ENCODE measurements at places on chromosomes 5 and 9. TPM values are rescaled to one million over a fixed set of nuclear protein-coding genes. Genes with fewer than 3 reads are reported as not detected.

PCDHA13 gene
- not detected for total RNA-seq

NSUN2 gene
- 57.9 TPM for total RNA-seq

OLFM1 gene
- 0.25 TPM for total RNA-seq

ALDOB gene
- not detected for total RNA-seq

ANKDD1B gene
- not detected for total RNA-seq

DBH gene
- not detected for total RNA-seq

NME5 gene
- 0.67 TPM for total RNA-seq

GRCh38 chr9:88949425-88949824 is 41.8 kb upstream of the S1PR3 start:
- no peak for DNase-seq
- no peak overlapping the region for H3K27ac ChIP-seq
- no peak overlapping the region for H3K4me3 ChIP-seq

DNA sequence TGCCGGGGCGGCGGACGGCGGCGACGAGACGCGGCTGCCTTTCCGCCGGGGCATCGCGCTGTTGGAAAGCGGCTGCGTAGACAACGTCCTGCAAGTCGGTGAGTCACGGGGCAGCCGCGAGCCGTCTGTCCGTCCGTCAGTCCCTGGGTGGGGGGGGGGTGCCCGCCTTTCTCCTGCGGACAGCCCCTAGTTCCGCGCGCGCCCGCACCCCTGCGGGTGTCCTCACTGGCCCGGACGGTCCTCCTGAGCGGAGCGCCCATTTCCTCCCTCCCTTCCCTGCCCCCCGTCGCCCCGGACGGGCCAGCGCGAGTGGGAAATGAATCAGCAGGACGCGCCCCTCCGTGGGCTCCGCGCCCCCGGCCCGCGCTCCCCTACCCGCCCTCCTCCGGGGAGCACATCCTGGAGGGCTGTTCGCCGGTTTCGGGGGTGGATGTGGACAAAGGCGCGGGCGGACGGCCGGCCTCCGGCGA is 828 bp downstream of the ZSWIM6 start:
- H3K4me1 ChIP-seq, result peaks cover 51% of the 10 kb centered on the region
- peak; percentile 52 for DNase-seq

DNA sequence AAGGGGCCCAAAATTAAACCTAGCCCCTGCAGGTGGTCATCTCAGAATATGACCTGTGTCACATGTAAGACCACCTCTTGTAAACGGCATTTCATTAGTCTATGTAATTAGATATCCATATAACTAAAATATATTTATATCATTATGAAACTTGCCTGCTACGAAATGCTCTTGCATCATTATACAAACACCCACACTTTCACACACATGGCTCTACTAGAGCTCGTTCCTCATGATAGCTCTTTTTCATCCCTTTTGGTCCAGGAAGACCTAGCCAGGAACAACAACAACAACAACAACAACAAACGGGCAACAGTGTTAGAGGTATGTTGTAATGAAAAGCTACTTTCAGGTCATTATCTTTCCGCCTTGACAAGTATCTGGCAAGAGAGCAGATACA is 58.6 kb downstream of the LHFPL2 start:
- H3K27me3 ChIP-seq, result no peaks in the 10 kb centered on the region
- peaks cover 12% of the 10 kb centered on the region for H3K36me3 ChIP-seq
- H3K4me1 ChIP-seq, result peaks cover 90% of the 10 kb centered on the region
- no peak overlapping the region for H3K4me3 ChIP-seq

- H3K4me1 ChIP-seq, result peaks cover 53% of the 10 kb centered on the region
- peak overlapping the region; percentile 18 for H3K4me3 ChIP-seq
- peak; percentile 66 for DNase-seq
These were observed 16.0 kb downstream of the ZNF462 start for GRCh38 chr9:106878934-106879333.

GRCh38 chr9:70814597-70814996 is 306.8 kb downstream of the TRPM3 start:
- no peak for DNase-seq
- peaks cover 2% of the 10 kb centered on the region for H3K27me3 ChIP-seq
- no peak overlapping the region for H3K4me3 ChIP-seq
- H3K27ac ChIP-seq, result no peak overlapping the region

DNA sequence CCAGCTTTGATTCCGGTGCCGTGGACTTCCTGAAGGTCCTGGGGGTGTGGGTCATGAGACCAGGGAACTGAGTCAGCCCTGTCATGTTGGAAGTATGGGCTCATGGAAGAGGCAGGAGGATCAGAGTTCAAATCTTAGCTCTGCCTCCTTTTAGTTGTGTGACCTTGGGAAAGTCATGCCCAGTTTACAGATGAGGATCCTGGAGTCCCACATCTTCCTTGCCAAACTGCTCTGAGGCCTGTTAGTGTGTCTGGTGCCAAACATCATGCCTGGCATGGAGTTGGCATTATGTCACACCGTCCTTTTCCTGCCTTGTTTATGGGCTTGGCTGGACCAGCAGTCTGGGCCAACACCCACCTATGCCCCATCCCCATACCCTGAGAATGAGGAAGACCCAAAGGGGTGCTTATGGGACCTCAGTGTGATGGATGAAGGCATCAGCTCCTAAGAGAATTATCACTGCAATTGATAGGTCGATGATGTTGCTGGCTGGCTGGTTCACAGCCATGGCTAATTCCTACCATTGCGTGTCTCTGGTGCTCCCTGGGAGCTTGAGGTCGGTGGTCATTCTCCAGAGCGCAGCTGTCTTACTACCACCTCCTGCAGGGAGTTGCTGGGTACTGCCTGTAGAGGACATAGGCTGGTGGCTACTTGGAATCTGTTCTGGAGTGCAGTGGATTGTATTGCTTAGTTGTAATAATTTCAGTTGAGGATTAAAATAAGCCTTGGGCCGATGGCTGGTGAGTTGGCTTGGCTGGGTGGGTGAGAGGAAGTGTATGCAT is 140.5 kb upstream of the PITX1 start:
- no peak overlapping the region for H3K4me3 ChIP-seq
- H3K36me3 ChIP-seq, result no peaks in the 10 kb centered on the region
- no peak for DNase-seq
- H3K4me1 ChIP-seq, result no peaks in the 10 kb centered on the region
- H3K27me3 ChIP-seq, result peaks cover 33% of the 10 kb centered on the region

DNA sequence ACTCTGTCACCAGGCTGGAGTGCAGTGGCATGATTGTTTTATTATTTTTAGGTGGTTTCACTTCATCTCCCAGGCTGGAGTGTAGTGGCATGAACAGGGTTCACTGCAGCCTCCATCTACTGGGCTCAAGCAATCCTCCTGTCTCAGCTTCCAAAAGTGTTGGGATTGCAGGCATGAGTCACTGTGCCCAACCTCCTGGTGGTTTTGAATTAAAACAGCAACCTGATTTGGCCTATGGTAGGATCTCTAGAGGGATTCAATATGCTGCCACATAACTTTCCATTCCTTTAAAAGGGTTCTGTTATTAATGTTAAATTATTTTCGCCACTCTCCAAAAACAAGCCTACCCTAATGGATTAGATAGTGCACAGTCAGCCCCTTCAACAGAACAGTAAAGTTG is 9.9 kb upstream of the HSPA4 start:
- DNase-seq, result peak; percentile 52
- no peak overlapping the region for H3K4me3 ChIP-seq
- H3K36me3 ChIP-seq, result no peaks in the 10 kb centered on the region
- H3K27me3 ChIP-seq, result no peaks in the 10 kb centered on the region

- DNase-seq, result no peak
- H3K4me1 ChIP-seq, result peaks cover 26% of the 10 kb centered on the region
- no peak overlapping the region for H3K4me3 ChIP-seq
- H3K36me3 ChIP-seq, result no peaks in the 10 kb centered on the region
These were observed 48.7 kb upstream of the CEMIP2 start for GRCh38 chr9:71816916-71817451.

DNA sequence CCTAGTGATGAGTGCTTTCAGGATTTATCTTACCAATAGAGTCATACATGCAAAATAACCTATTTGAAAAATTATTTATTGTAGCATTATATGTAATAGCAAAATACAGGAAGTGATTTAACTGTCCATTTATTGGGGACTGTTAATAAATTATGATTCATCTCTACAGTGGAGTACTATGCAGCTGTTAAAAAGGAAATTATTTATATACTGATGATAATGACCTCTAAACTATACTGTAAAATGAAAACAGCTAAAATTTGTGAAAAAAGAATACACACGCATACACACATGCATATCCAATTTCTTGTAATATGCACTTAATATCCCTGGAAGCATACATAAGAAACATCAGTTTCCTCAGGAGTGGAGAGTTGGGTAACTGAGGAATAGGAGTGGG is 58.0 kb upstream of the PALM2AKAP2 start:
- peaks cover 3% of the 10 kb centered on the region for H3K27me3 ChIP-seq
- no peak overlapping the region for H3K27ac ChIP-seq
- no peak for DNase-seq
- H3K4me1 ChIP-seq, result no peaks in the 10 kb centered on the region
- no peak overlapping the region for H3K4me3 ChIP-seq
- no peaks in the 10 kb centered on the region for H3K36me3 ChIP-seq

- H3K27me3 ChIP-seq, result peaks cover 13% of the 10 kb centered on the region
- no peak overlapping the region for H3K27ac ChIP-seq
- no peak for DNase-seq
- H3K4me1 ChIP-seq, result peaks cover 25% of the 10 kb centered on the region
These were observed 2.8 kb upstream of the WWC1 start for GRCh38 chr5:168288349-168289245.

- DNase-seq, result no peak
- H3K4me1 ChIP-seq, result peaks cover 56% of the 10 kb centered on the region
- H3K36me3 ChIP-seq, result peaks cover 8% of the 10 kb centered on the region
These were observed at the start of gene TENT4A for GRCh38 chr5:6713274-6714225. Gene TENT4A (plus strand): TSS chr5:6713432. CDS start chr5:6713984, 552 bp downstream.

- H3K4me3 ChIP-seq, result no peak overlapping the region
- H3K27ac ChIP-seq, result no peak overlapping the region
- H3K4me1 ChIP-seq, result no peaks in the 10 kb centered on the region
These were observed 52.0 kb upstream of the KCNIP1 start for GRCh38 chr5:170451747-170452365.

DNA sequence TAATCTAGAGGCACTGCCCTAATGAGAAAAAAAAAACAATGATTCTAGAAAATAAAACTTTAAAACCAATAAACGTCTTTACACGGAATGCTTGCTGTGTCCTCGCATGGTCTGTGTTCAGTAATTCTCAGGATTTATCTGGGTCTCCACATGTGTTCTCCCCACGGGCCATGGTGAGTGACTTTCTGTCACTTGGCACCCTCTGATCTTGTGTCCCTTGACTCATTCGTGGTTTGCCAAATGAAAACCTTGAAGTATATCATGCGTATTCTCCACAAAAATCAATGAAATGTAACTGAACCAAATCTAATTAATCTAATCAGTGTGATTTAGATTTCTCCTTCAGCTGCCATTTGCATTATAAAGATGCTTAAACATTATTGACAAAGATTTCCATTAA is 48.0 kb downstream of the UBE2QL1 start:
- no peaks in the 10 kb centered on the region for H3K27me3 ChIP-seq
- no peaks in the 10 kb centered on the region for H3K36me3 ChIP-seq
- H3K4me1 ChIP-seq, result no peaks in the 10 kb centered on the region
- no peak overlapping the region for H3K27ac ChIP-seq

DNA sequence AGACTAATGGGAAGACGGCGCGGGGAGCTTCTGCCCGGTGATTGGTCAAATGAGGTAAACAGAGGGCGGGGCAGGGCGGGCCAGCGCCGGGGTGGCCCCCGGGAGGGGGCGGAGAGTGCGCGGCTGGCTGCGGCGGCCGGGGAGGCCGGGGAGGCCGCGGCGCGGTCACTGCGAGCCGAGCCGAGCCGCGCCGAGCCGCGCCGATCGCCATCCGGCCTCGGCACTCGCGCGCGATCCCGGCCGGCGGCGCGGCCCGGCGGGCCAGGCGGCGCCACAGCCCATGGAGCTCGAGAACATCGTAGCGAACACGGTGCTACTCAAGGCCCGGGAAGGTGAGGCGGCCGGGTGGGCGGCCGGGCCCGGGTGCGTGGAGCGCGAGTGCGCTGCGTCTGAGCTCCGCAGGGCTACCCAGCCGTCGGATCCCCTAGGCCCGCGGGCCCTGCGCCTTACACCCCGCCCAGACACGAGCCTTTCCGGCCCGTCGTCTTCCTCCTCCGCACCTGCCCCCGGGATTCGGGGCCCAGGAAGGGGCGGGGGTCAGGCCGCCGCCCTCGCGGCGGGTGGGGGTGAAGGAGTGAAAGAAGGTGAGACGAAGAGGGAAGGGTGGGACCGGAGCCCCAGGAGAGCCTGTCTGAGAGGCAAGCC is at the start of gene GRK6:
Gene GRK6 (plus strand): TSS at position 111 of the 645 bp plus-strand sequence. CDS start 170 bp downstream, at position 281.
- peaks cover 27% of the 10 kb centered on the region for H3K4me1 ChIP-seq
- peak within 1 kb of the TSS; percentile 90 for H3K4me3 ChIP-seq

DNA sequence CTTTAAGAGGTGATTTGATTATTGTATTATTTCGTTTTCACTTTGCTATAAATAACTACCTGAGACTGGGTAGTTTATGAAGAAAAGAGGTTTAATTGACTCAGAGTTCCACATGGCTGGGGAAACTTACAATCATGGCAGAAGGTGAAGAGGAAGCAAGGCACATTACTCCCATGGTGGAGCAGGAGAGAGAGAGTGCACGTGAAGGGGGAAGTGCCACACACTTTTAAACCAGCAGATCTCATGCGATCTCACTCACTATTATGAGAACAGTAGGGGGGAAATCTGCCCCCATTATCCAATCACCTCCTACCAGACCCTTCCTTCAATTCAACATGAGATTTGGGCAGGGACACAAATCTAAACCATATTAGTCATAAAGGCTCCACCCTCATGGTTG is 36.1 kb upstream of the NDFIP1 start:
- no peaks in the 10 kb centered on the region for H3K4me1 ChIP-seq
- H3K4me3 ChIP-seq, result no peak overlapping the region
- no peak for DNase-seq
- no peaks in the 10 kb centered on the region for H3K36me3 ChIP-seq

- peaks cover 20% of the 10 kb centered on the region for H3K4me1 ChIP-seq
- no peak for DNase-seq
- H3K36me3 ChIP-seq, result peaks cover 35% of the 10 kb centered on the region
- no peak overlapping the region for H3K27ac ChIP-seq
These were observed 50.9 kb downstream of the GOLPH3 start for GRCh38 chr5:32123058-32123805.

DNA sequence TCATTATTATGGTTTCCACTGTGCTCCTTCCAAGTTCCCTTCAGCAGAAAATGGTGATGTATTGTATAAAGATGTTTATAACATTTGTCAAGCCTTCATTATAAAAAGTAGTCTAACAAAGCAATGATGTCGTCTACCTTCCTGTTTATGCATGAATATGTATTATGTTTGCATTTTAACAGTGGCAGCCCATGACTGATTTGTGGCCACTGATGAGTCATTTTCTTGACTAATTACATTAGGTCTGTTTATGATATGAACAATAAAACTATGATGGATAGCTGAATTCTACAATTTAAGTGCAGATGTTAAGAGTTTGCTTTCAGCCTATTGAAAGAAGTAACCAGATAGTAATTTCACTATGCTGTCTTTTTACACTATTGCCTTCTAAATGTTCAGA is 75.4 kb upstream of the ADAMTS19 start:
- H3K36me3 ChIP-seq, result no peaks in the 10 kb centered on the region
- no peak overlapping the region for H3K4me3 ChIP-seq
- no peak for DNase-seq
- H3K4me1 ChIP-seq, result no peaks in the 10 kb centered on the region
- H3K27me3 ChIP-seq, result no peaks in the 10 kb centered on the region
- H3K27ac ChIP-seq, result no peak overlapping the region

- no peaks in the 10 kb centered on the region for H3K27me3 ChIP-seq
- no peak overlapping the region for H3K27ac ChIP-seq
- DNase-seq, result no peak
- H3K4me1 ChIP-seq, result no peaks in the 10 kb centered on the region
These were observed 67.0 kb upstream of the HAPLN1 start for GRCh38 chr5:83787631-83788030.

All from HFFc6 (cell line).